Activated naive CD8-positive, alpha-beta T cell treated with anti-CD3 and anti-CD28 coated beads, Interleukin-2, amount 10 ng/mL, durations not matched to agents 7 days and 5 days (primary cell): ENCODE measurements at places on chromosomes 2 and 18. TPM values are rescaled to one million over a fixed set of nuclear protein-coding genes. Genes with fewer than 3 reads are reported as not detected.

Gene DHRS9
- total RNA-seq: 0.34 TPM

Gene PLB1
- 0.43 TPM for total RNA-seq

Gene EFEMP1
- total RNA-seq: not detected

Gene MOGAT1
- total RNA-seq: not detected
